ENCODE measurements at places on chromosomes 12 and 14. TPM values are rescaled to one million over a fixed set of nuclear protein-coding genes. Genes with fewer than 3 reads are reported as not detected.
A peak's percentile ranks its signal among the peaks of the same experiment; 100 is the strongest.

Gene ST8SIA1
- total RNA-seq: 5.5 TPM

DNA sequence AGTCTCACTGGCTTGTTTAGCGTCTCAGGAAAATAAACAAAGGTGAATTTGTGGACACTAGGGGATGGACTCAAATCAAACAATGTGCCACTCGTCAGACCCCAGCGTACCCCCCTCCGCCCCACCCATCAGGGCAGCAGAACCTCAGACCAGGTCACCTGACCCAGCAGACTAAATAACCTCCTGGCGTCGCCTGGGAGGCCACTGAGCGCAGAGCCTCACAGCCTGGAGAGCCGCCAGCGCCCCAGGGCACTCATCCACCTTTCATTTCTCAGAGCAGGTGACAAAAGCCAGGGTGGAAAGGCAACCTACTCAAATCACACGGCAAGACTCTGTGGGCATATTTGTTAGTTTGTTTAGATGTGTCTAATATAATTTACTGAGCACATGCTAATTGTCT, 100.9 kb downstream of the DICER1 start:
- no peak for DNase-seq

DNA sequence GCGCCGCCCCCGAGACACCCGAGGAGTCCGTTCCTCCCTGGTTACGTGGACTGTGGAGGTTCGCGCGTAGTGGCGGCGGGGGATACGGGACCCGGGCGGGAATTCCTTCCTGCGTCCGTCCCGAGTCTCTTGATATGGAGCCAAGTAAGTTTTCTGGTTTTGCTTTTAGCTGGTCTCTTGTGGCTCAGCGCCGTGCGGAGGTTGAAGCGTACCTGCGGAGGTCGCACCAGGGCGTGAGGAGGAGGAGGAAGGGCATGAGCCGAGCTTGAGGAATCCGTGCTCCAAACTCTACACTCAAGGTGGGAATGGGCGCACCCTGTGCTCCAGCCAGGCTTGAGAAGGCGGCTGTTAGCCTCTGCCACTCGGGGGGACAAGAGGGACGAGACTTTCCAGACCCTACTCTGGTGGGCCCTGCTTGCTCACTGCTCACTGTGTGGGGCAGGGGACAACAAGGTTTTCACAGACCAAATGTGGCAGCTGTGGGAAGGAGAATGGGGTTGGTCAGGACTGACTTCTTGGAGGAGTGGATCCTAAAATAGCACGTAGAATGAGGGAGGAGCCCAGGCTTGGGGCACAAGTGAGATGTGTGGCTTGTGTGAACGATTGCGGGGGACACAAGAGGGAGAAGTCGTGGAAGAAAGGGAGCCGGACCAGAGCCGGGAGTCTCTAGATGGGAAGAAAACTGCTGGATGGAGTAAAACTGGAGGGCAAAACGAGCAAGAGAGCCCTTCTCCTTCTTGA, 577 bp downstream of the ATG101 start:
- DNase-seq: no peak

DNA sequence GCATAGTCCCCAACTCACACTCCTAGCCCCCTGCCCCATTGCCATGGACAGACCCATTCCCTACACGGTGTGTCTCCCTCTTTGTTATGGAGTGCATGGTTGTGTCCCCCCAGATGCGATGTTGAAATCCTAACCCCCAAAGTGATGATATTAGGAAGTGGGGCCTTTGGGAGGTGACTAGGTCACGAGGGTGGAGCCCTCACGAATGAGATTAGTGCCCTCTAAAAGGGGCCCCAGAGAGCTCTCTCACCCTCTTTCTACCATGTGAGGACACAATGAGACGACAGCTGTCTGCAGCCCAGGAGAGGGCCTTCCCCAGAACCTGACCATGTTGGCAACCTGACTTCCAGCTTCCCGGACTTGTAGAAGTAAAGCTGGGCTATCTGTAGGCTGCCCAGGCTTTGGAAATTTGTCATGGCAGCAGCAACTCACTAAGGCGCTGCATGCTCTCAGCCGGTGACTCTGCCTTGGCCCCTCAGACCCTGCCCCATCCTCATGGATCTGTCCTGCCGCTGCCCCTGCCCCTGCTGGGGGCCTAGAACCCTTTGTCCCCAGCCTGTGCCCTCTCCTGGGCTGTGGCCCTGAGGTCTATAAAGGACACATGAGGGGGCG, 318.1 kb upstream of the RTL1 start:
- DNase-seq: peak; percentile 18

GRCh38 chr12:12221560-12221959, 45.3 kb downstream of the LRP6 start:
- DNase-seq: no peak

Gene MFAP5
- 387 TPM for total RNA-seq

GRCh38 chr12:106211973-106212372, 35.8 kb downstream of the CKAP4 start:
- no peak for DNase-seq

- DNase-seq: no peak
Observed at GRCh38 chr12:12715128-12715458, 2.1 kb upstream of the CDKN1B start.

- no peak for DNase-seq
Observed at GRCh38 chr12:126346087-126346486, 1280.9 kb downstream of the AACS start.

GRCh38 chr14:57171363-57171762, 97.3 kb downstream of the EXOC5 start:
- DNase-seq: no peak

GRCh38 chr12:65152012-65152411, 17.4 kb upstream of the LEMD3 start:
- no peak for DNase-seq

DNA sequence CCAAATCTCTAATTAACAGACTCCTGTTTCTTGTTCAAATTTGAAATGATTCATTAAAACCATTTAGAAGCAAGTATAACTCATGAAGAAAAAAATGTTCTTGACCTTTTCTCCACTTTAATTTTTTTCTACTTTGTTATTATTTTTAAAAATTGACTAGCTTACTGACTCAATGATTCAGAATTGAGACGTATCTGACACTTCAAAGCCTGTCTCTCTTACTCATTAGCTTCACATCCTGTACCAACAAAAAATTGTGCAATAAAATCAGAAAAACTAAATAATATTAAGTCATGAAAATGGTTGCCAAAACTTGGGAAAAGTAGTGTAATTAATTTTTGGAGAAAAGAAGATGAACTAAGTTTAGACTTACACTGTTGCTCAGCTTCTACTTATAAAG, 331.2 kb downstream of the SLC16A7 start:
- no peak for DNase-seq

DNA sequence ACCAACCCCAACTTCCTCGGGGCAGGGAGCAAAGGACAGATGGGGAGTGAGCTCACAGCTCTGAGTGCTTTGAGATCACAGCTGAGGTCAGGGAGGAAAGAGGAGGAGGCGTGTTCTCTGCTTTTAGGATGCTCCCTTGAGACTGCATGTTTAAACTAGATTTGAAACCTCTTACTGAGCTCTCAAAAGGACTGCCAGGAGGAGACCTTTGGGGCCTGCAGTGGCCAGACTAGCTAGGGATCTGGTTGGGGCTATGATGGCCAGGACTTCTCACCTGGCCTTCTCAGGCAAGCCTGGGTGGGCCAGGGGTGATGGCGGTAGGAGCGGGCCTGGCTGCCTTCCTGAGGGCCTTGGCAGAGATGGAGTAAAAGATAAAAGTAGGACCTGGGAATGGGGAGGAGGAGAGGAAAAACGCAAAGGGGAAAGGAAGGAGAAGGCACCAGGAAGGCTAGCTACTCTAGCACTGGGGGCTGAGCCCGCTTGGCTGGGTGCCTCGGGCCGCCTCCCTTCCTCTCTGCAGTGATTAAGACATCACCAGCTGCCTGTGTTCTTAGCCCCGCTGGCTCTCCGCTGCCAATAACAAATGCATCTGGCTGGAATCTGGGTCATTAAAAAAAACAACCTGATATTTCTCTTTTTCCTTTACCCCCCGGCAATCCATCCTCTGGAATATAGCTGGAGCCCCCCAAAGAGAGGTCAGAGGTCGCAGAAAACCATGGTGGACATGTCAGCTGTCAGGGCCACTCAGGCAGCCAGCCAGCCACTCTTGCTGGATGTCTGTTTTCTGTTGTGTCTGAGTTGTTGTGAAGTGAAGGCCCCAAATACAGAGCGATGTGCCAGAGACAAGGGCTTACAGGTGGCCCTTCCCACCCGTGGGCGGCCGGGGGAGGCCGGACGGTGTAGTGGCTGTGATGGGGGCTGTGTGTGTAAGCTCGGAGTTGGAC, 141.3 kb downstream of the TSPAN9 start:
- peak; percentile 81 for DNase-seq

DNA sequence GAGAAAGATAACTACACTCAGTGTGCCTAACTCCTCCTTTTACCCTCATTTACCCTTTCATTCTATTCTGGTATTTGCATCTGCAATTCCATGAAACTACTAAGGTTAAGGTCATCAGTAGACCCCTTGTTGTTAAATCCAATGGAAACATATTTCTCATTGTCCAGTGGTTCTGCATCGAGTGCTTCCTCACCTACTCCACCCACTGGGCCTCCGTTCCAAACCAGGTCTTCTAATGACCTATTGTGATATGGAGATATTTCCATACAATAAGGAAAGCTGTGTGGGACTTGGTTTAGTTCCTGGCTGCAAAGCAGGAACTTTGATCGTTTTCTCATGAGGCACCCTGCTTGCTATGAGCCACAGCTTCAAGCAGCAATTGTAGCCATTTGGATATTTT, 99.5 kb upstream of the FSCB start:
- DNase-seq: no peak

Gene IL26
- not detected for total RNA-seq

Gene ACSS3
- total RNA-seq: 41.2 TPM

DNA sequence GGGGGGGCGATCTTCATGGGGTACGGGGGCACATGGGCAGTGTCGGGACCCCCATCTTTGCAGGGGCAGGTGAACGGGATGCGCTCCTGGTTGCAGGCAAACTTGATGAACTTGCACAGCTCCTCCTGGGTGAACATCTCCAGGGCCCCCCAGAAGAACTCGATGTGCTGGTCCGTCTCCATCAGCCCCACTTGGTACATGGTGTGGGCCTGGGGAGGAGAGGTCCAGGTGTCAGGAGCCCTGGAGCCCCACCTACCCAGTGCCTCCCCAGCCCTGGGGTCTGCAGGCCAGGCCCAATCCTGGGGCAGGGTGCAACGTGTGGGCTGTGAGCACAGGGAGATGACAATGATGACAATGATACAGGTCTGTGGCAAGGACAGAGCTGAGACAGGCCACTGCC, 37.7 kb downstream of the TRAFD1 start:
- no peak for DNase-seq
